ENCODE measurements at places on chromosomes 1 and 21.
A peak's percentile ranks its signal among the peaks of the same experiment; 100 is the strongest.

DNA sequence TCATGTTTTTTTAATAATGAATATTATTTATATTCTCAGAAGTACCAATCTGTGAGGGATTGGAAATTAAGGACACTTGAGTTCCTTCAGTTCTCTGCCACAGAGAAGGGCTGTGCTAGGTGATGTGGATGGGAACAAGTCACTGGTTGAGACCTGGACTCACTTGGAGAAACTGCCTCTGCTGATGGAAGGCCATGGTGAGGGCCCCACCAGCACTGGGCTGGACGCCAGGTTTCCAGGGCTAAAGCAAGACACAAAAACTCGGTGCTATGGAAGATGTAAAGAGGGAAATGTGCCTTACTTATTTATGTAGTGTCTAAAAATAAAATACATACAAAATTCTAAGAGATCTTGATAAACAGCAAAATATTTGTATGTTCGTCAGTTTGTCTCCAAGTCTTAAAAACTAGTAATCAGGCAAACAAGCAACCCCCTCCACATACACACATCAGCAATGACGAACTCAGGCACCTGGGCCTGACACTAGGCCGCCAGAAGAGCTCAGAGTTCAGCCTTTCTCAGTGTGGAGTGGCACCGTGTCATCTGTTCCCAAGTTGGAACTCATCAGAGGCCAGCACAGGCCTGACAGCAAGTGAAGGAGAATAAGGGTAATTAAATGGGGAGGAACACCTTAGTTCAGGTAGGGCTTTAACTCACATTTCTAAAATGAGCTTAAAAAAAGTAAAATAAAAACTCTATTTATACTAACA lies 19.6 kb downstream of the SIPA1L2 start:
- DNase-seq: no peak

DNA sequence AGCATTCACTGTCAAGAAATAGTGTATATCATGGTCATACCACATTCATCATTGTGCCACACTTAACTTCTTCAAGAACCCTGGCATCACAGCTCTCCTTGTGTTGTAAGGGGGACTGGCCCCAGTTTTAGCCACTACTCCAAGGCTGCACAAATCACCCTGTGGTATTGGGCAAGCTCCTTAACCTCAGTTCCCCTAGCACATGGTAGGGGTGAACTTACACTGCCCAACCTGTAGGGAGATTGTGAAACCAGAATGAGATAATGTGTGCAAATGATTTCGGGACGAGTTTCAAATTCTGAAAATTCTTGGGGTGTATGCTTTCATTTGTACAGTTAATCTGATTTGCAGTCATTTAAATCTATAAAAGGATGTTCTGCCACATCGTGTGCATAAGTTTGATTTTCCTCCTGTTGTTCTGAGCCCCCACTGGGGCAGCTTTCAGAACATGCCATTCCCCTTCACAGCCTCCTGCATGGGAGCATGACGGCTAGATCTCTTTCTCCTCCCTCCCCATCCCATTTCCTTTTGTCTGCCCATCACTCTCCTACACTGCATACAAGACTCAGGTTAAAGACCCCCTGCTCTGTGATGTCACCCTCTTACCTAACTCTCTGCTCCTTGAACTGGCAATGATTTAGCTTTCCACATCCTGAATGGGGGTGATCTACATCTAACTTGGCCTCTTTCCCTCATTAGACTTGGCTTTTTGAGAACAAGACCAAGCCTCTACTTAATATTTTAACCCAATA lies 290.3 kb downstream of the CHRM3 start:
- no peak for DNase-seq

DNA sequence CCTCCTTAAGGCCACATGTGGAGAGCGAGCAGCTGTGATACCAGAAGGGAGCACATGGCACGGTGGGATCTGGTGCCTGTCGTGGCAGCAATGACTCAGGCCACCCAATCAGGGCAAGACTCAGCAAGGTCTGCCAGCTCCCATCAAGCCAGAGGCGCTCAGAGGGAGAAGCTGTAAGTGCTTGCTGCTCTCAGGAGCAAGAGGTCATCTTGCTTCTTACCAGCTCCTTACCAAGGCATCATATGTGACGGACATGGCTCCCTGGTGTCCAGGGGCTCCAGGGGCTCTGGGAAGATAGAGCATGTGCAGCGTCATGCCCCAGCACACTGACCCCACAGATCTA lies 72.9 kb downstream of the ITPKB start:
- DNase-seq: no peak

DNA sequence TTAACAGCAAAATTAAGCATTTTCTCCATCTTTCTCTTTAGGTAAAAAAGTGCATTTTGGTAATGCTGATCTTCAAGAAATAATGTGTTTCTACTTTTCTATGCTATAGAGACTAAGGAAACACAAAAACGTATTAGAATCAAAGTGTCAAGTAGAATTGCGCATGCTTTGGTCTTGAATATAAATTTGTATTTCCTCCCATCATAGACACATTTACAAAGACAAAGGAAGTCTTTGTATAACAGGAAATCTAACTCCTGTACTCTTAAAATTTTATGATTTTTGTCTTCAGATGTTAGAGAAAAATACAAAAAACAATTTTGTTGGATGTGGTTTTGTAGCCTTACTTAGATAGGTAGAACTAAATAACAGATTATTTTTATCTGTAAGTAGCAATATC lies 1299.4 kb downstream of the NCAM2 start:
- no peak for DNase-seq

DNA sequence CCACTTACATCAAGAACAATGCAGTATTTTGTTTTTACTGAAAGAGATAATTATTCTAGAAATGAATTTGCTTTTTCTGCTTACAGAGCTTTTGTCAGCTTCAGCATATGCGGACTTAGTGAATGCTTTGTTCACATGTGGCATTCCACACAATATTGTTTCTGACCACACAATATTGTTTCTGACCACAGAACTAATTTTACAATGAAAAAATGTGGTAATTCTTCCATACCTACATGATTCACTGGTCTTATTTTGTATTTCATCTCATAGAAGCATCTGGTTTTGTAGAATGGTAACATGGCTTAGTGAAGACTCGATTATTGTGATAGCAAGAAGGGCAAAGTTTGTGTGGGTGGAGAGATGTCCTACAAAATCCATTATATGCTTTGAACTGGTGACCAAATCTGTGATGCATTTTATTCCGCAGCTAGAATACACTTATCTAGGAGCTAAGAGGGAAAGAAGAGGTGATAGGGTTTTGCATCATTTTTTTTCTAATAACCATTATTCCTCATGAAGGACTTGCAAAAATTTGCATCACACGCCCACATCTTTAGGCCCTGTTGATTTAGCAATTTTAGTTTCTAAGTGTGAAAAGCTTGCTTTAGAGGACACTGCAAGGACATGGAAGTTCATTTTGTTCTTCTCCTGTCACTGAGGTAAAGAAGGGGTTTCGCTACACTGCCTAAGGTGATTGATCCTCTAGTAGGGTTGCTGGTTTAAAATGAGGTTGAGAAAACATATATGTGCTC lies 75.3 kb downstream of the HLX start:
- no peak for DNase-seq

DNA sequence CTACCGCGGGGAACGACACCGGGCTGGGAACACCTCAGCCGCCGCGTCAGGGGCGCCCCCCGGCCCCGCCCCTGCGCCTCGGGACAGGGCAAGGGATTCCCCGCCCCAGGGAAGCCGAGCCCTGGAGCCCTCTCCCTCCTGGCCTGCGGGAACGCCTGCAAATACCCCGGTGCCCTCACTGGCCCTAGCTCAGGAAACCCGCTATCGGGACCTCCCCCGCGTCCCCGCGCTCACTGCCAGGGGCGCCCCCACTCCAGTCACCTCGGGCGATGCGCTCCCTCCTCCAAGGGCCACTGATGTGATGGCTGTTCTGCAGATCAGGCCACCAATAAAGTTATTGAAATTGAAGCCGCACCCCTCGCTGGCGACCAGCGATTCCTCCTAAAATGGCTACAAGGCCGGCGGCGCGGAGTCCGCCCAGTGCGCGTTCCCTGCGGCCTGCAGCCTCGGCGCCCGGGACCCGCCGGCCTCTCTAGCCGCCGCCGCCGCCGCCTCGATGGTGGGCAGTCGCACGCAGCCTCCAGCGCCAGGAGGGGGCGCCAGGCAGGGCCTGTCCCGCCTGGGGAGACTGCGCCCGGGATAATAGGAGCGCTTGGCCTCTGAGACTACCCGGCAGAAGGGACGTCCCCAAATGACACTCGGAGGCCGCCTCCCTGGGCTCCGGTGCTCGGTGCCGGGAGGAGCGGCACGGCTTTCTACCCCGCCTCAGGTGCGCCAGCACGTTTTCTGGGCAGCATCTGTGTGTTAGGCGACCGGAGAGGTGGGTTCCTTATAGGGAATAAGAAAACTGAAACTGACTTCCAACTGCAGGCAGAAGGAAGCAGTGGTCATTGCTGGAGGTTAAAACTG lies at the start of gene PRKAB2:
TSS of gene PRKAB2 (minus strand) at position 303 of the 849 bp plus-strand sequence. CDS start 326 bp downstream, outside the sequence.
- peak; percentile 65 for DNase-seq

- no peak for DNase-seq
These were observed 91.7 kb downstream of the SIM2 start for GRCh38 chr21:36790616-36791015.

GRCh38 chr1:246674049-246674448 lies 50.2 kb upstream of the SCCPDH start:
- DNase-seq: no peak

DNA sequence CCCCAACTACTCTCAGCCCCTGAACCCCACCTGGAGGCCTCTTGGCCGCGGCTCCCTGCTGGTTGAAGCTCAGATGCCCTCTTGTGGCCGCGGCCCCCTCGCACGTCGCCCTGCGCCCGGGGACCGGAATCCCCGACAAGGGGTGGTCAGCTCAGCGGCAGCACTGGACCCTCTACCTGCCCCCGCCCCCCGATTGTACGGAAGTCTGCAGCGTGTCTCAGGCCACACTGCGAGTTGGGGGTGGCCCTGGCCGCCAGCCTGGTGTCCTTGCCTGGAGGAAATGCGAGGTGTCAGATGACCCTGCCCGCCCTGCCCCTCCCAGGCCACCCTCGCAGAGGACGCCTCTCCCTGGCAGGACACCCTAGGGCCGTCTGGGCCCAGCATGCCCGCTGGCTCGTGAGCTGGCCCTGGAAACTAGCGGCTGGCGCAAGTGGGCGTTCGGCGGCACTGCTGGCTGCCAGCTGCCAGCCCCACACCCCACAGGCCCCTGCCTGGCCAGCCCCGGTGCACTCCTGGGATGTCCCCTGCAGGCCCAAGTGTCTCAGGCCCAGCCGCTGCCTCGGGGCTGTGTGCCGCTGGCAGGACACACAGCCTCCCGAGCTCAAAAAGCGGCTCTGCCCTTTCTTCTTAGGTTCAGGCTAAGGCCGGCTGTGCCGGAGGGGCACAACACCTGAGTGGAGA lies 60.8 kb downstream of the EDN2 start:
- DNase-seq: no peak

DNA sequence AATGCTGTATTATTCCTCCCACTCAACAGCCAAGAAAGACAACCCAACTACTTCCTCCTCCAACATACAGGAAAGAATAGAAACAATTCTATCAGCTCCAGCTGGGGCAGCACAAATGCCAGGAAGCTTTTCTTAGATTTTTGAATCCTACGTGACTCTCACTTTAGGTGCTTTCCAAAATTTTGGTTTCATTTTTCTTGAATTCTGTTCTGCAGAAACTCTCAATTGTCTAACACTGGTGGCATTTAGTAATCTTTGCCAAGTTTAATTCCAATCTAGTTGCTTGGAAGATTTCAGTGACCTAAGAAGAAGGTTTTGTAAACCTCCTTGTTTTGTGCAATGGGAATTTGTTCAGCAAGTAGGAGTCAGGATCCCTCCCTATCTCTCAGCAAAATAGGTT lies 37.1 kb upstream of the DOCK7 start:
- no peak for DNase-seq

DNA sequence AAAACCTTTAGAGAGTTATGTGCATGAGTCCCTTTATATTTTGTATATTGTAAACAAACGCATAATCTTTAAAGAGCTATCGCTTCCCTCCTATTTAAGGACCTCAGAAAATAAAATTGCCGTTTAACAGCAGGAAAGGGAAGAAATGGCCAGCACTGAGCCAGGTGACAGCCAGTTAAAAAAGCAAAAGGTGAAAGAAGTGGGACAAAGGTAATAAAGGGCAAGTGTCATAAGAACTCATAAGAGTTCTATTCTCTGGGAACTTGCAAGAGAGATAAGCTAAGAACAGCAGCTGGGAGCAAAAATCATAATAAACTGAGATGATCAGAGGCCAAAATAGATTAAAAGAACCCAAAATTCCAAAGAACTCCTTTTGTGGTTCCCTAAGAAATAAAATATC lies 520.9 kb upstream of the PKN2 start:
- no peak for DNase-seq

DNA sequence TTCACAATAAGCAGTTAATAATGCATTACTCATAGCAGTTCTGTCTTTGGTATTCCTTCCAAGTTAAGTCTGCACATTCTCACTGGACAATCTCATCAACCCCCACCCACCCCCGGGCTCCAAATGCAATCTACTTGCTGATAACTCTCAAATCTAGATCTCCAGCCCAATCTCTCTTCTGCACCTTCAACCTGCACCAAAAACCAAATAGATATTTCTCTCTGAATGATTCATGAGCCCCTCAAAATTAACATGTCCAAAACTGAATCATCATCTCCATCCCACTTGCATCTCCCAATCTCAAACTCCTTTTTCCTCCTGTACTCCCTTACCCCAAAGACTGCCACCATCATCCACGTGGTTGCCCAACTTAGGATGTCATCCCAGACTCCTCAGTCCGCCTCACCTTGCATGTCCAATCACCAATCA lies 2.7 kb downstream of the DOCK7 start:
- no peak for DNase-seq

DNA sequence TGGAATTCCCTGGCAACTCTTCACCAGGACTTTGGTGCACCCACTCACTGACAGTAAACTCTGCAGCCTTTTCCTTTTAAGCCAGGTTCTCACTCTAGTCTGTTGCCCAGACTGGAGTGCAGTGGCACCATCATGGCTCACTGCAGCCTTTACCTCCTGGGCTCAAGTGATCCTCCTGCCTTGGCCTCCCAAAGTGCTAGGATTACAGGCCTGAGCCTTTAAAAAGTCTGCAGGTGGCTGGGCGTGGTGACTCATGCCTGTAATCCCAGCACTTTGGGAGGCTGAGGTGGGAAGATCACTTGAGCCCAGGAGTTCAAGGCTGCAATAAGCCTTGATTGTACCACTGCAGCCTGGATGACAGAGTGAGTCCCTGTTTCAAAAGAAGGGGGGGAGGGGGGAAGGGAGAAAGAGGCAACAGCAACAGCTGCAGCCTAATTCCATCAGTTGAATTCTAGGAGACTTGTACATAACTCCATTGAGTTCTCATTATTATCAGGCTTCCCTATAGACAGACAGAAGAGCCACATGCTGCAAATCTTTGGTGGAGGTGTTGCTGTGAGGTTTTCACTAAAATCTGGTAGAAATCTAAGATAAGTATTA lies 8.1 kb upstream of the HNRNPR start:
- DNase-seq: no peak

GRCh38 chr1:200971955-200972711 lies 51.4 kb downstream of the KIF21B start:
- no peak for DNase-seq

- no peak for DNase-seq
These were observed 189.1 kb downstream of the SMYD3 start for GRCh38 chr1:246318036-246318359.

- no peak for DNase-seq
These were observed 32.4 kb upstream of the SERTAD4 start for GRCh38 chr1:210200124-210200736.

GRCh38 chr1:185087746-185088145 lies 42.4 kb downstream of the RNF2 start:
- DNase-seq: no peak

- no peak for DNase-seq
These were observed 2.3 kb downstream of the ANP32E start for GRCh38 chr1:150233359-150234308.

Measured in SW 1271 (cell line).